AG20443 (cell line): ENCODE measurements at places on chromosomes 4 and X.

DNA sequence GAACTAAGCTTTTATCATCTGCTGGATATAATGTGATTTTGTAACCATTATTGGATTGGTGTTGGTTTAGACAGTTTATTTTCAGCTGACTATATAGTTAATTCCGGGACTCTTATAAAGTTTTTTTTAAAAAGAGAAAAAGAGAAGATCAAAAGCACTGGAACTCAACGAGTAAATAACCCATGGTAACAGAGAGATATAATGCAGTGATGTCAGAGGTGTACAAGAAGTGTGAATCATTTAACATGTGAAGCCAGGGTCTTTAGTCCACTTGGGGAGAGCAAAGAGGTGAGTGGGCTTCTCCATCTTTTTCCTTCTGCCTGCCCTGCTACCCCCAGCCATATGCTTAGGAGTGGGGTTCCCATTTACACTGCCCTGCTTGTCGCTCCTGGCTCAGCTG, 3.2 kb downstream of the TMEM165 start:
- DNase-seq, result no peak

DNA sequence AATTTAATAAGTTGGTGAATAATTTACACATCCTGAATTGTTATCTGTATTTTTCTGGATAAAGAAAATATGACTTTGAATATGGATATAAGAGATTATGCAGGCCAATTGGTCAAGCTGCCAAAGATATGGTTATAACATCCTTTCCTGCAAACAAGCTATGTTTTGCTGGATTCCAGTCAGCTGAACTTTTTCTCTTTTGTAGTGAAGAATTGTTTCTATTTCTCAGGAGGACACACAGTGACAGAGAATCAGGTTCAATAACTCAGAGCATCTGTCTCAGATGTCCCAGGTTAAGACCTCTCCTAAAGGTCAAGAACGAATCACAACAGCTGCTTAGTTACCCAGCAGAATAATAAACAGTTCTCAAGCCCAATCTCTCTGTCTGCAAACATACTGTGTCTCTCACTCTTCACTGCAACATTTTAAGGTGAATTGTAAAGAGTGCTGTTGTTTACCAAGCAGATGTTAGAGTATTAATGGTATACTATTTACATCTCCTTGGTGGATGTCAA, 189.5 kb upstream of the ANKRD50 start:
- DNase-seq, result no peak

DNA sequence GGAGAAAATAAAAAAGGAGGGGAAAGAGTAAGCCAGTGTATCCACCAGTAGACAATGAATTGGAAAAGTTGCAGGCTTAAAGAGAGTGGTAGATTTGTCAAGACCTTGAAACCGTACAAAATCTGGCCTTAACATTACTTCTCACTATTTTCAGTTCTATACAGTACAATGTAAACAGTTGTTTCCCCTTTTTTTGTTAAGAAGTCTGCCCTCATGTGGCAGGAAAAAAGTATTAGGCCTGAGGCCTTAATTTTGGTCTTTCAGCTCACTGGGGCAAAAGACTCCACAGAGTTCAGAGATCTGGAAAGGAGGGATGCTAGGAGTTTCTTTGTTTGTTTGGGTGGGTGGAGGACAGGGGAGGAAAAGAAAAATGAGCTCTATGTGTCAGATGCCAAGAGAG, 92.8 kb upstream of the CCDC160 start:
- peak; percentile 4 for DNase-seq

DNA sequence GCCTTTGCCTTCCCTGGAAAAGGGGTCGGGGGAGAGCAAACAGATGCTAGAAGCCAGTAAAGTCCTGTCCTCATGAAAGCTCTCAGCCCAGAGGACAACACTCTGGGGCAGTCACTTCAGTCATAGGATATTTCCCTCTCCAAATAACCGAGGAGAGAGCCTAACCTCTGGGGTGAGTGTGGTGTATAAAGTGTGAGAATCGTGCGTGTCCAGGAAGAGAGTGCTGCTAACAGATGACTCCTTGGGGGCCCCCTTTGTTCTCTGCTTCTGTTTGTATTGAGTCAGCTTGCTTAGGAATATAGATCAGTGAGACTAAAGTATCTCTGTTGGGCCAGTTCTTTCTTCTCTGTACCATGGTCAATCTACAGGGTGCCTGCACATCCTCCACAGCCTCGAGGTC, 247.2 kb downstream of the PALLD start:
- no peak for DNase-seq

- DNase-seq, result no peak
These were observed 90.6 kb downstream of the LRP2BP start for GRCh38 chr4:185304944-185305690.

- DNase-seq, result peak; percentile 18
These were observed 47.4 kb downstream of the PRDM5 start for GRCh38 chr4:120874792-120875774.

GRCh38 chr4:137200322-137200721, 332.0 kb downstream of the PCDH18 start:
- DNase-seq, result no peak

- DNase-seq, result no peak
These were observed 26.8 kb downstream of the DAPP1 start for GRCh38 chr4:99843413-99843812.

GRCh38 chr4:61003301-61003700, 196.8 kb upstream of the ADGRL3 start:
- DNase-seq, result no peak

- no peak for DNase-seq
These were observed 19.5 kb upstream of the PDCL2 start for GRCh38 chr4:55611358-55612059.

GRCh38 chr4:98311656-98312055, 50.5 kb downstream of the RAP1GDS1 start:
- DNase-seq, result no peak

- DNase-seq, result peak; percentile 33
These were observed 689 bp upstream of the NHSL2 start for GRCh38 chrX:71909956-71910355.

GRCh38 chrX:101398694-101399093, 7.9 kb downstream of the RPL36A start:
- DNase-seq, result no peak

- DNase-seq, result no peak
These were observed 79.8 kb downstream of the PAPSS1 start for GRCh38 chr4:107640197-107640596.

DNA sequence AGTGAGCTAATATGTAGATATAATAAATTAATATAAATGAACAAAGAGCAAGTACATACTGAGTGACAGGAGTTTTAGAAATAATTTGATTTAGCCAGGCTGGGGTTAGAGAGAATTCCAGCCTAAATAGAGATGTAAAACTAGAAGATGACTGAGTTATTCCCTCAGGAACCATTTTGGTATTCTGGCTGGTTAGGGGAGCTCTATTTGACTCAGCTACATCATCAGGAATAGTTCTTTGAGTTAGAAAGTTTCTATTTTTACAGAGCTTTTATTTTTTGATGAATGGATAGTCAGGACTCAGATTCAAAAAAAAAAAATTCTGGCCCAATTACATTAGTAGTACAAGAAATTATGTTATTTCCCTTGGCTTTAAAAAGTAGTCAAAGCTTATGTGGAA, 180.4 kb upstream of the MID1 start:
- no peak for DNase-seq

DNA sequence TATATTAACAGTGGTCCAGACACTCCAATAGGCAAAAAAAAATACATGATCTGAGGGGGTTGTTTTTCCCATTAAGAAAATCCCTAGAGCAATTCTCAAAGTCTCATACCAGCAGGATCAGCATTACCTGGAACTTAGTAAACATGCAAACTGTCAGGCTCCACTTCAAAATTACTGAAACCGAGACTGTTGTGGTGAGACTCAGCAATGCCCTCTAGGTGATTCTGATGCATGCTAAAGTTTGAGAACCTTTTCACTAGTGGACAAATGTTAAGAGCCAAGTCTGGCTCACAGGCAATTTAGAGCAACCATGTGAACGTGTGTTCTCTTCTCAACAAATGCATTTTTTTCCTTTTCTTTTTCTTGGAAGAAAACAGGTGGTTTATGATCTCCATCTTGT, 30.2 kb downstream of the NEK1 start:
- no peak for DNase-seq

DNA sequence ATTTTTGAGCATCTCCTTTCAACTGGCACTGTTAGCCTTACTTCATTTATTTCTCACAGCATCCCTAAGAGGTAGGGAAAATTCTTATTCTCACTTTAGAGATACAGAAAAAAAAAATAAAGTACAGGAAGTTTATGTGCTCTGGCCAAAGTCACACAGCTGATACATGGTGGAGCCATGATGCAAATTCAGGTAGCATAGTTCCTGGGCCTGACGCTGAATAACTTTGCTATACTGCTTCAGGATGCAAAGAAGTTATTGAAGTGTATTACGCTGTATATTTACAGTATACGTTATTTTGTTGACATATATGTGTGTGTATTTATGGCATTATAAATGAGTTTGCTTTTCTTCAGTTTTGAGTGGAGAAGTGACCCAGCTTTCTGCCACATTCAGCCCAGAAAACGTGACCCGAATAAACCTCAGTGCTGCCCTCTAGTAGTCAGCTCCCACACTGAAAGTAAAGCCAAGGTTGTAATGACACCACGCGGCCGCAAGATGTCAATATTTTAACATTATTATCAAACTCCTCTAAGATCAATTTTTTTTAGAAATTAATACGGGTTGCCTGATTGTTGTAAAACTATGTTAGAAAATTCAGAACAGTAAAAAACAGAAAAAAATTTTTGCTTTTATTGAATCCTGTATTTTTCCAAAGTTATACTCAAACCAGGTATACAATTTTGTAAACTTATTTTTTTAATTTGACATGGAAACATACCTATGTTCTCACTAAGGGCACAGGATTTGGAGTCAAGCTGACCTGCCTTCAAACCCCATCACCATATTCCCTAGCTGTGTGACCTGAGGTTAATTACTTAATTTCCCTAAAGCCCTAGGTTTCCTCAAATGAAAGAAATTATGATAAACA, 3.8 kb upstream of the GUCY2F start:
- DNase-seq, result peak; percentile 58

DNA sequence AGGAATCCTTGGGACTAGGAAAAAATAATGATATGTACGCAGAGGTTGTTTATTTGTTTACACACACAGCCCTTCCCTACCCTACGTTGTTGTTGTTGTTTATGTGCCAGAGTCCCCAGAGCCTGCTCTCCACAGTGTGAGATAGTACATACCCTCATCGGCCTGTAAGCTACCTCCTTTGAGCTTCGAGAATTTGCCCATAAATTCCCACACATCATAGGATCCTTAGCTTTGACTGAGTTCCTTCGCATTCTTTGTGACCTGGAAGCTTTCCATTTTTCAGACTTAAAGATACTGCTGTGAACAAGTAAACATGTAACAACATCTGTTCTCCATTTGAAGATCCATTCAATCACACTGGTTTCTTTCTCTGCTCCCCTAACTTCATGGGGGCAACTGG, 114.5 kb downstream of the IRF2 start:
- no peak for DNase-seq

DNA sequence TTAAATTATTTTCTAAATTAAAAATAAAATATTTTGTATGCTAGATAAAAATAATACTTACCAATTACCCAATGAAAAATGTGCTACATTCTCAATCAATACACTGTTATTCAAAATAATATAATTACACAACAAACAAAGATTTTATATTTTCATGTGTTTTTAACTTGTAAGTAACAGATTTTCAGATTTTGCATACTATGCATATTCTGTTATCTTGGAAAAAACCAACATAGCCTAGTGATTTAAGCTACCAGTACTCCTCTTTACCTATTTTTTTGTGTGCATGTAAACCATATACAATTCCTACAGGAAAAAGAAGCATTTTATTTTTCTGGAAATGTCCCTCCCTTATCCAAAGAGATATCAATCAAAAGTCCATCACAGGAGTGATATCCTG, 10.0 kb upstream of the GNRHR start:
- no peak for DNase-seq

GRCh38 chr4:79227860-79228259, 98.0 kb downstream of the NAA11 start:
- DNase-seq, result no peak

DNA sequence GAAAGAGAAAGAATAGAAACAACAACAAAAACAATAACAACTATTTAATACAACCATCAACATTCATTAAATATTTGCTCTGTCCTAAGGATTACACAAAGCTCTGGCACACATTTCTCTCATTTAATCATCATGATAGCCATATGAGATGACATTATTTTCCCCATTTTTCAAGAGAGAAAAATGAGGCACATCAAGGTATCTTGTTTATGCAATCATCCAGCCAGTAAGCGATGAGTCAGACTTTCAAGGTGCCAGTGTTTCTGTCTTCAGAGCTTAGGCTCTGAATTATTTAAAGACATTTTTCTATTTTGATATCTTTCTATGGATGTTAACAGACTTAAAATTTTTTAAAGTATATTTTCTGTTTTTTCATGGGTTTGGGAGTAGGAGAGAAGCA, 541.8 kb upstream of the SMIM31 start:
- DNase-seq, result no peak

DNA sequence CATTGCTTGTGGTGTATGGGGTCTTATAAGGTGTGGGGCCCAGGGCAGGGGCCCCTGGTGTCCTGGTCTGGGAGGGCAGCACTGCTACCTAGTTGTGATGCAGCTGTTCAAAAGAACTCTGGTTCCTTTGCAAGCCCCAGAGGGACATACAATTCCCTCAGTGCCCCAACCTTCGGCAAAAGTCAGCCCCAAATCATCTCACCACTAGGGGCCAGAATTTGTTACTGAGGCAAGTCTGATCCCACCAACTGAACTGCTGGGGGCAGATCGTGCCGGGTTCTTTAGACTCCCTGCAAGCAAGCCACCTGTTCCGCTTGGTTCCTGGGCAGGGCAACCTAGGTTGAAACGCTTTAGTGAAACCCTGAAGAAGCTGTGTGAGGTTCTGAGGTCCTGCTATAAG, 180.1 kb upstream of the S100G start:
- DNase-seq, result no peak

- no peak for DNase-seq
These were observed 956 bp downstream of the C4orf51 start for GRCh38 chr4:145680902-145681301.

GRCh38 chr4:11287055-11287454, 141.6 kb downstream of the HS3ST1 start:
- no peak for DNase-seq

GRCh38 chr4:186018784-186019183, 50.2 kb upstream of the TLR3 start:
- DNase-seq, result no peak

DNA sequence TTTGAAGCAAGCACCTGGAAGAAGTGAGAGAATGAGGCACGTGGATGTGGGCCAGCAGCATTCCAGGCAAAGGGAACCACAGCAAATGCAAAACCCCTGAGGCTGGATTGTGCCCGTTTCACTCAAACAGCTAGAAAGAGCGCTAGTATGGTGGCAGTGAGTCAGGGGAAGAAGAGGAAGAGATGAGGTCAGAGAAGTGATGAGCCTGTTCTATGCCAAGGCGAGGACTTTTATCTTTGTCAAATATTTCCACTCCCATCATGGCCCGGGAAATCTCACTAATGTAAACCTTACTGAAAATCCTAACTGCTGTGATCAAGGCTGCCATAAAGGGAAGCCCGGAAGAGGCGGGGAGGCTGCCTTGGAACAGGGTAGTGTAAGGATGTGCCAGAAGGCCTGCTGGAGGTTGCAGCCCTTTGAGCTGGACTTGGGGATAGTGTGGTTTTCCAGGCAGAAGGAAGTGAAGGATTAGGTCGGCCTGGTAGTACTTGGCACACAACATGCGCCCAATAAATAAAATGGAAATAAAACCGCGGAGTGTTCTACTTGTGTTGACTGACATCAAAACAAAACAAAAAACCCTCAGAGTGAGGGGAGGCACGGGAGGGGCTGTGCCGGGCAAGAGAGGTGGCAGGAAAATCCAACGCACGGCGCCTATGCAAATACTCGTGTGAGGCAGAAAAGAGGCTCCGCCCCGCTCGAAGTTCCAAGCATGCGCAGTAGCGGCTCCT, 1.2 kb upstream of the CDK16 start:
- DNase-seq, result peak; percentile 52
